ENCODE measurements at places on chromosomes 12 and 14.

GRCh38 chr12:46387670-46388069 is 15.1 kb upstream of the SLC38A2 start:
- DNase-seq = no peak

DNA sequence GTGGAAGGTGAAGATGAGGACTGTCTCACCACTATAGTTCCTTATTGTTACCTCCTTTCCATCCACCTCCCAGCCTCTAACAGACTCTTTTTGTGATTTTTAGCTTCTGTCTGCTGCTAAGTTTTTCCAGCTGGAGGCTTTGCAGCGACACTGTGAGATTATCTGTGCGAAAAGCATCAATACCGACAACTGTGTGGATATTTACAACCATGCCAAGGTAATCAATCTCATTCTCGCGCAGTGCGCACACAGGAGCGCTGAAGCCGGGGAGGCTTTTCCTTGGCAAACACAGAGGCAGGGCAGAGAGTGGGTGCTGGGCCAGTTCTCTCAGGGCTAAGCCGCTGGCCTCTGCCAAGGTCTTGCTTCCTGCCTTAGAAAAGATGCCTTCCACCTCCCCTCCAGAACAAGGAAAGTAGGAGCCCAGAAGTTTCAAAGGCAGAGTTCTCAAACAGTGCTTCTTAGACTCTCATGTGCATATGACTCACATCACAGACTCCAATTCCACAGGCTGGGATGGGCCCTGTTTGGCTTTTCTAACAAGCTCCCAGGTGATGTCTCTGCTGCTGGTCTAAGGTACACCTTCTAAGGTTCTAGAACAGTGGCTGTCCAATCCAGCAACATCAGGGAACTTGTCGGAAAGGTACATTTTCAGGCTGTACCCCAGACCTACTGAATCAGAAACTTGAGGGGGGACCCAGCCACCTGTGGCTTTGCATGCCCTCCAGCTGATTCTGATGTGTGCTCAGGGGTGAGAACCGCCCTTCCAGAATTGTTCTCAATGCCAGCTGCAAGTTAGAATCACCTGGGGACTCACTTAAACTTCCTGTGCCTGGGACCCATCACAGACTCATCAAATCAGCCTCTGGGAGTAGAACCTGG is 33.8 kb upstream of the PWP1 start:
- no peak for DNase-seq

DNA sequence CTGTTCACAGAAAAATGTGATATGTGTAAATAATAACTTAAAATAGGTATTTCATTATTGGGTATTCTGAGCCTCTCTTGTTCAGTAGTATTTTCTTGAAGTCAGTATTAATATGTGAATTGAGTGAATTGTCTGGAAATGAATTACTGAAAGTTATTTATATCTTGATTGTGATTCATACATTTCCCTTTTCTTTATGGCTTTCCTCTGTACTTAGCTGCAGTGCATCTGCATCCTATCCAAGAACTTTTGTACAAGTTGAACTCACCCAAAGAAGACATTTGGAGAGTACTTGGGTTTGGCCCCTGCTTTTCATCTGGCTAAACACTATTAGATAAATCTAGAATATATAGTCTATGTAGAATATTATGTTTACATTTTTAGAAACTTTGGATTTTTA is 326.0 kb downstream of the RAD51B start:
- DNase-seq = no peak

GRCh38 chr14:104700747-104701217 is 11.4 kb downstream of the INF2 start:
- no peak for DNase-seq

GRCh38 chr12:113528606-113529293 is 57.1 kb upstream of the LHX5 start:
- DNase-seq = no peak

Data from suppressor macrophage treated with lipopolysaccharide for 1 hour (primary cell).